ENCODE measurements at places on chromosomes 4 and X.

- no peak for DNase-seq
These were observed 36.0 kb downstream of the TRIML1 start for GRCh38 chr4:188175288-188175687.

DNA sequence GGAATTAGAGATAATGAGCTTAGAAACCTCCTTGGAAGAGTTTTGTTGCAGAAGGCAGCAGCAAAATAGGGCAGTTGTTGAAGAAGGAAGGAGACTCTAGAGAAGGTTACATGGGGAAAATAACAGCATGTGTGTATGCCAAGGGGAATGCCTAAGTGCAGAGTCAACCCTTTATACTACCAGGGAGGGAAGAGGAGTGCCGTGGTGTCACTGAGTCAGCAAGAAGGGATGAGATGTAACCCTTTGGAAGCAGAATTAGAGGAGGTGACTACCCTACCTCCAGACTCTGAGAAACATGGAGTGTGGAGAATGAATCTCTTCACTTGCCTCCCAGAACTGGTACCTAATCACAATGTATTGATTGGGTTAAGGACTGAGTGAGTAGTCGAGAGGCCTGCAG lies 6.7 kb upstream of the GABRE start:
- DNase-seq = no peak

GRCh38 chrX:82677286-82677685 lies 830.8 kb upstream of the POU3F4 start:
- DNase-seq = no peak

- no peak for DNase-seq
These were observed 795.1 kb downstream of the FAT4 start for GRCh38 chr4:126109836-126110235.

- no peak for DNase-seq
These were observed 691.4 kb downstream of the PCDH7 start for GRCh38 chr4:31411565-31411964.

DNA sequence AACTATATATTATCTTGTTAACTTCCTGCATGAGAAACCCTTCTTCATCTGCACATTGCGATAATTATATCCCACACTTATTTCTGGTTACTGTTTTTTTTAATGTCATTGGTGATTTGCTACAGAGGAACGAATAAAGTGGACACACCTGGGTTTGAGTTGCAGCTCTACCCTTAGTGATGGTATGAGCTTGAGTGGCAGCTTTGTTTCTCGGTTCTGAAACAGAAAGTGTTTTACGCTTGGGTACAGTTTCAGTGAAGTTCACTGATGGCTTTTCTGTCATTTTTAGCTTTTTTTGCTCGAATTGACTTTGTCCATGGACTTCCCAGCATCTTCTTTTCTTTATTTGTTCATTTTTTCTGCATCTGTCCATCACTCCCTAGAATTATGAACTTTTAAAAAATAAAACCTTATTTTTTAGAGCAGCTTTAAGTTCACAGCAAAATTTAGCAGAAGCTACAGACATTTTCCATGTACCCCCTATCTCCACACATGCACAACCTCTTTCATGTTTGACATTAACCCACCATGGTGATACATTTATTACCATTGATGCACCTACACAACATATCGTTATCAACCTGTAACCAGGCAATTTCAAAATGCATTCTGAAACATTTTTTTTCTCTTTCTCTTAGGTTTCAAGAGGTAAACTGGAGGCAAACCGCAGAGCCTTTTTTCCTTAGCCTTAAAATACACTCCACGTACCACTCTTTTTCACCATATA lies 1041.6 kb upstream of the PRKX start:
- DNase-seq = no peak

DNA sequence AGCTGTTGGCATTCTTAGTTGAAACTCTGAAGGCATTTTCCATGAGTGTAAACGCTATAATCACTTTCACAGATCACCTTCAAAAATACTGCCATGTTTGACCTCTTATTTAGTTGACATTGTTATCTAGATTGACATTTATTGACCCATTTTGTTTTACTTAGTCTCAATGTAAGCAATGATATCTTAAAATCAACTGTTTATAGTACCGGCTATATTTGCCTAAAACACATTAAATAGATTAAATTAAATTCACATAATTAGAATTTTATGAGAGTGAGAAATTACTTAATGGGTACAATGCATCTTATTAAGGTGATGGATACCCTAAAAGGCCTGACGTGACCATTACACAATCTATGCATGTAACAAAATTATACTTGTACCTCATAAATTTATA lies 517.7 kb upstream of the FTHL17 start:
- no peak for DNase-seq

GRCh38 chr4:74203467-74203866 lies 45.5 kb downstream of the MTHFD2L start:
- DNase-seq = no peak

DNA sequence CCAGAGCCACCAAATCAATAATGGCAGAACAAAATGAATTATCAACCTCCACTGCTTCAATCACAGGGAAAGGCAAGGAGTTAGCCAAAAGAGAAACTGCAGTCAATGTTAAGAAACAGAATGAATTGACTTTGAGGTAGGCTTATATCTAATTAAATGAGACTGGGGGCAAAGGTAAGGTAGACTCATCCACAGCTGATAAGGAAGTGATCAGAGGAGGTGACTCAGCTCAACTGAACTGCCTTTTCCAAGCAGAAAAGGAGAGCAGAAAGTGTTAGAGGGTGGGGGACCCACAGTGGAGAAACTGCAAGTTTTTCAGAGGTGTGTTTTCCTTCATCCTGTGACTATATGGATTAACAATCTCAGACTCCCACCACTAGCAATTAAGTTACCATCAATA lies 345.8 kb upstream of the PPARGC1A start:
- DNase-seq = no peak

- no peak for DNase-seq
These were observed 402.0 kb downstream of the HNRNPD start for GRCh38 chr4:81971637-81972381.

GRCh38 chr4:83138946-83139345 lies 24.4 kb upstream of the PLAC8 start:
- no peak for DNase-seq

DNA sequence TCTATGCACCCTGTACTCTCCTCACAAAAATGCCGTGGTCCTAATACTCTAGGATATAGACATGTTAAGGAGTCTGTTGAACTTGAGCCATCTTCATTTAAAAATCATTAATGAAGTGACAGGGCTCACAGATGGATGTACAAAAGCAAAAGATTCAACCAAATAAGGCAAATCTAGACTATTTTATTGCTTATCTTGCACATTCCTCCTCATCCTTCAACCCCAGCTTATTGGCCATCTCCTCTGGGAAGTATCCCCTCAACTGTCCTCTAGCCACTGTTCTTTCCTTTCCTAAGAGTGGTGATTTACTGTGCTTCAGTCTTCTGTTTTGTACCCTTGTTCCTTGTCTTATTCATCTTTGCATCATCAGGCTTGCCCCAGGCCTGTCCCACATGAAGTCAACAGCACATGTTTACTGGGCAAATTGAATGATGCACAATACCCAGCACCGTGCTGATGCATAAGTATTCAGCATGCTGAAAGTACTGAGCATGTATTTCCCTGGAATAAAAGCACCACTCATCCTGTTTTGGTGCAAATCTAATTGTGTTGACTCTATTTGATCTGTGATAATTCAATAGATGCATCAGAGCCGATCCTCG lies 287.3 kb upstream of the CLNK start:
- no peak for DNase-seq

DNA sequence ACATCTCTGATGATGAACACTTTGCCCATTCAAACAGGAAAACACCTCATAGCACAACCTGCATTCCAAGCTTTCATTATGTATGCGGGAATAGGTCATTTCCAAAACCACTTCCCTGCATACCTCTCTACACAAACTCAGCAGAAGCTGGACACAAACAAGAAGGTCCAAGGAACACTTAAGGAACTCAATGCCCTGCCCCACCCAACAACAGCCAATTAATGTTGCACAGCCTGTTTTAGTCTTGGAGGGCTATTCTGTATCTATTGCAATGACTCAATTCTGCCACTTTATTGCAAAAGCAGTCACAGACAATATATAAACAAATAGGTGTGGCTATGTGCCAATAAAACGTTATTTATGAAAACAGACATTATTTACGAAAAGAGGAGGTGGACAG lies 16.7 kb downstream of the OPHN1 start:
- no peak for DNase-seq

- no peak for DNase-seq
These were observed 12.8 kb upstream of the CRMP1 start for GRCh38 chr4:5905714-5906113.

DNA sequence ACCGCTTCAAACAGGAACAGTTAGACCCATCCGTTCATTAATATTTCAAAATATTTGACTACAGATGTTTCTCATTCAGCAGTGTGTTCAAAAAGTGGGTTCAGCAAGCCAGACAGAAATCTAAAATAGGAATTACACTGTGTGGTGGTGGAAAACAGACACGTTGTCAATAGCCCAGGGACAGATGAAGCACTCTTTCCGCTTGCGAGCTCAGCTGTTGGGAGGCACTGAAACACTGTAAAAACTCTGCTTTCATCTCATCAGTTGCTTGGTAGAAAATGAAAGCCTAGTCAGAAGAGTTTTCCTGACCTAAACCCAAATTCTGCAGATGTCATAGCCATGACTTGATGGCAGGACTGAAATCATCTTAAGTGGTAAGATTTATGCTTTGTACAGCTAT lies 38.5 kb downstream of the LRP2BP start:
- no peak for DNase-seq

DNA sequence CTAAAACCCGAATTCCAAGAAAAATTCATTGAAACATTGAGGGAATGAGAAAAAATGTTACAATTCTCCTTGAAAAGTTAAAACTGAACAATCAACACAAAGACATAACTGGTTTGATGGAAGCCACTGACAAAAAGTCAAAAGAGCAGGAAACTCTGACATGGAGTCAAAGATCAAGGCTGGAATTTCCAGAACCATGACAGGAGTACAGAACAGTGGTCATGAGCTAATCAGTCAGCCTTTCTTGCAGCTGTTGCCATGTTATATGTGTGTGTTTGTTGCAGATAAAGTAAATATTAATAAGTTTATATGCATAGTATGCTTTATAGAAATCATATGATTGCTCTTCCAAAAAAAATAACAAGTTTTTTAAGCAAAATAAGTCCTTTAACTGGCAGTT lies 184.7 kb upstream of the HCCS start:
- DNase-seq = no peak

DNA sequence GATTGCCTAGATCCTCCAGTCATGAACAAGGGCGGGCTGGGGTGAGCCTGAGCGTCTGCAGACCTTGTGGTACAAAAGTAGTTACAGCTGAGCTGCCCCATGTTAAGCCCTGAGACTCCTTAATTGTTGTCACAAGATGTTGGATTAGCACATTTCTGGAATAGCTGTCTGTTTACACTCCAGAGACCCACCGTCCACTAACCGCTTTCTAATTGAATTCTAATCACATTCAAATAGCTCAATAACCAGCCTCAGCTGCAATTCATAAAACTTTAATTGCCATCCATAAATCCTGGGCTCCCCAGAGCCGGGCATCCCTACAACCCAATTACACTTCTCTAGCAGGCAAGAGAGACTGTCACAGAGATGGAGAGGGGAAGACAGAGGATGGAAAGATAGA lies 1.6 kb upstream of the GSX2 start:
- DNase-seq = no peak

DNA sequence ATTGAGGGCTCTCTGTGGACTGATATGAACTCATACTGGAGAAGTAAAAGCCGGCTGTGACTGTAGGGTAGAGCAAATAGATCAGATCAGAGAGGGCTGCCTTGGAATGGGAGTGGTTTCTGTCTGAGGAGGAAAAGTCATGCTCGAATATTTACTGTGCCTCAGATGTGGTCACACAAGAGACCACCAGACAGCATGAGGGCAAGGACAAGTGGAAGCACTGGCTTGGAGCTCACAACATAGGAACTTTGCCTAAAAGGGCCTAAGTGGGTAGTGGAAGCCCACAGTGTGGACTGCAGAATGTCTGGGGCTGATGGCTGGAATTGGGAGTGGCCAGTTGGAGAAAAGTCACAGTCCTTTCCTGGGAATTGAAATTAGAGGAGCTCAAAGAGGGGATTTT lies 19.8 kb downstream of the GLRB start:
- DNase-seq = no peak

GRCh38 chr4:24559889-24560288 lies 24.5 kb downstream of the DHX15 start:
- no peak for DNase-seq

- no peak for DNase-seq
These were observed 825.8 kb upstream of the LCORL start for GRCh38 chr4:18847249-18847890.

GRCh38 chr4:142350871-142351270 lies 495.2 kb downstream of the INPP4B start:
- DNase-seq = no peak

GRCh38 chr4:89511776-89512175 lies 204.2 kb upstream of the GPRIN3 start:
- no peak for DNase-seq

- no peak for DNase-seq
These were observed 5.0 kb downstream of the GAR1 start for GRCh38 chr4:109820563-109820962.

- DNase-seq = no peak
These were observed 60.8 kb downstream of the GRXCR1 start for GRCh38 chr4:42953321-42953720.

DNA sequence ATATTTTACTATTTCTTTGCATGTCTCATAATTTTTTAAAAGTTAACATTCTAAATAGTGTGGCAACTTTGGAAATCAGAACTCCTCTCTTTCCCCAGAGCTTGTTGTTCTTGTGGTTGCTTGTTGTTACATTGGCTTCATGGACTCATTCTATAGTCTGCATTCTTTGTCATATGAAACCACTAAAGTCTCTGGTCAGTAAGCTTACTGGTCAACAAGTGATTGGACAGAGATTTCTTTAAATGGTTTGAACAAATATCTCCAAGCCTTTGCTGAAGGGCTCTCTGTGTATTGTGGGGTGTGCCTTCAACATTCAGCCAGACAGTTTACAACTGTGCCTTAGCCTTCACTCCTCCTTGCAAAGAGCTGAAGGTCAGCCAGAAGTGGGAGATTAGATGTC lies 147.2 kb downstream of the OPHN1 start:
- no peak for DNase-seq

- no peak for DNase-seq
These were observed 95.4 kb downstream of the COL25A1 start for GRCh38 chr4:109207061-109207460.

GRCh38 chr4:24672880-24673279 lies 88.5 kb upstream of the DHX15 start:
- DNase-seq = no peak

- no peak for DNase-seq
These were observed 38.2 kb downstream of the HPGDS start for GRCh38 chr4:94304365-94304971.

DNA sequence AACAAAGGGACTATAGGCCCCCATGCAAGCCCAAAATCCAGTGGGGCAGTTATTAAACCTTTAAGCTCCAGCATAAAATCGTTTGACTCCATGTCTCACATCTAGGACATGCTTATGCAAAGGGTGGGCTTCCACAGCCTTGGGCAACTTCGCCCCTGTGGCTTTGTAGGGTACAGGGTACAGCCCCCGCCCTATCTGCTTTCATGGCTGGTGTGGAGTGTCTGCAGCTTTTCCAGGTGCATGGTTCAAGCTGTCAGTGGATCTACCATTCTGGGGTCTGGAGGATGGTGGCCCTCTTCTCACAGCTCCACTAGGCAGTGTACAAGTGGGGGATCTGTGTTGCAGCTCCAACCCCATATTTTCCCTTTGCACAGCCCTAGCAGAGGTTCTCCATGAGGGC lies 559.8 kb upstream of the TECRL start:
- no peak for DNase-seq

- DNase-seq = no peak
These were observed 8.8 kb upstream of the XK start for GRCh38 chrX:37676811-37677210.

- DNase-seq = no peak
These were observed 16.0 kb upstream of the FGF16 start for GRCh38 chrX:77431227-77431626.
